ENCODE measurements at places on chromosomes 3 and 15. TPM values are rescaled to one million over a fixed set of nuclear protein-coding genes. Genes with fewer than 3 reads are reported as not detected.

The SLC28A1 gene
- total RNA-seq, result not detected

- no peak overlapping the region for H3K27ac ChIP-seq
- H3K4me3 ChIP-seq, result no peak overlapping the region
- DNase-seq, result no peak
- no peaks in the 10 kb centered on the region for H3K27me3 ChIP-seq
- H3K36me3 ChIP-seq, result no peaks in the 10 kb centered on the region
Observed at GRCh38 chr3:101123081-101123480, 129.9 kb upstream of the ABI3BP start.

DNA sequence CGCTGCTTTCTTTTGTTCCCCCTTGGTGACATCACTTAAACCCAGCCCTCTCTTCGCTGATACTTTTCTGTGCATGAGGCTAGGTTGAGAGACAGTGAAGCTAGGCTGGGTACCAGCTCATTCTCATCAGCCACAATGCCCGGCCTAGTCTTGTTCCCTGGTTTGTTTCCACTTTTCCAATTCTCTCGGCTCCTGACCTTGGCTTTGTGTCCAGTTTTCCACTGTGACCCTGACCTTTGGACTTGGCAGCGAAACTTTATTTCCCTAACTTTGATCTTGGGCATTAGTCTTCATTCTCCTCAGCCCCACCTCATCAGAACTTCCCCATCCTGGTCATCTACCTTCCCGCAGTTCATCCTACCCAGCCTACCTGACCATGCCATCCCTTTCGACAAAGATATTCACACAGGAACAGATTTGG lies 908 bp upstream of the ADPGK start:
- peak overlapping the region; percentile 87 for H3K4me3 ChIP-seq
- H3K27me3 ChIP-seq, result no peaks in the 10 kb centered on the region
- H3K36me3 ChIP-seq, result no peaks in the 10 kb centered on the region

- H3K27me3 ChIP-seq, result peaks cover 3% of the 10 kb centered on the region
- H3K4me3 ChIP-seq, result no peak overlapping the region
- no peak overlapping the region for H3K27ac ChIP-seq
- H3K4me1 ChIP-seq, result no peaks in the 10 kb centered on the region
- no peak for DNase-seq
Observed at GRCh38 chr3:38986901-38987300, 64.8 kb downstream of the SCN11A start.

The SLC49A4 gene
- total RNA-seq, result 20.0 TPM

DNA sequence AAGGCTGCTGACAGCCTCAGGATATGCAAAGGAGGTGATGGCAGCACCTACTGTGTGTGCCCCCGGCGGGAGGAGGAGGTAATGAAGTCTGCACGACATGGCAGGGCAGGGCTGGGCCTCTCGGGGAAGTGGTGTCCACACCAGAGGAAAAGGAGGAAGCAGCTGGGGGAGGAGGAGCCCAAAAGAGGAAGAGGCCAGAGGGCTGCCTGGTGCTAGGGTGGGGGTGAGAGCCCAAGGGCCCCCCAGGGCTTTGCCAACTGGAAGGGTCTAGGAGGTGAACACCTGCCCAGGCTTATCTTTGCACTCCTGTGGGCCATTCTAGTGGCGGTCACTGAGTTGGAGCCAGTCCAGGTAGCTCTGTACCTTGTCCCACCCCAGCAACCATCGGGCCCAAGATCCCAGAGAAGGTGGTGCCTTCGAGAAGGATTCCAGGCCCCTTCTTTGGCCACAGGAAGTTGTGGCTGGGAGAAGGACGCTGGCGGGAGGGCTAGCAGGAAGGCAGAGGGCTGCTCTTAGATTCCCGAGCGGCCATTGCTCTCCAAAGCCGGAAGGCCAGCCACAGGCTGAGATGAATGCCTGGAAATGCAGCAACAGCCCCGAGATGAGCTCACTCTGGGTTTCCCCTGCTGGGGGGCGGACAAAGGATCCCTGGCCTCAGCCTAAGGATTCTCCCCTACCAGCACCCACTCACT lies 7.0 kb downstream of the GNAI2 start:
- peaks cover 36% of the 10 kb centered on the region for H3K4me1 ChIP-seq
- H3K27ac ChIP-seq, result peak overlapping the region; percentile 31
- H3K4me3 ChIP-seq, result no peak overlapping the region
- no peaks in the 10 kb centered on the region for H3K27me3 ChIP-seq
- no peak for DNase-seq

- DNase-seq, result peak; percentile 42
- peak overlapping the region; percentile 69 for H3K27ac ChIP-seq
- no peak overlapping the region for H3K4me3 ChIP-seq
- H3K4me1 ChIP-seq, result peaks cover 3% of the 10 kb centered on the region
- peaks cover 1% of the 10 kb centered on the region for H3K36me3 ChIP-seq
Observed at GRCh38 chr3:52385157-52385556, 59.7 kb downstream of the SEMA3G start.

DNA sequence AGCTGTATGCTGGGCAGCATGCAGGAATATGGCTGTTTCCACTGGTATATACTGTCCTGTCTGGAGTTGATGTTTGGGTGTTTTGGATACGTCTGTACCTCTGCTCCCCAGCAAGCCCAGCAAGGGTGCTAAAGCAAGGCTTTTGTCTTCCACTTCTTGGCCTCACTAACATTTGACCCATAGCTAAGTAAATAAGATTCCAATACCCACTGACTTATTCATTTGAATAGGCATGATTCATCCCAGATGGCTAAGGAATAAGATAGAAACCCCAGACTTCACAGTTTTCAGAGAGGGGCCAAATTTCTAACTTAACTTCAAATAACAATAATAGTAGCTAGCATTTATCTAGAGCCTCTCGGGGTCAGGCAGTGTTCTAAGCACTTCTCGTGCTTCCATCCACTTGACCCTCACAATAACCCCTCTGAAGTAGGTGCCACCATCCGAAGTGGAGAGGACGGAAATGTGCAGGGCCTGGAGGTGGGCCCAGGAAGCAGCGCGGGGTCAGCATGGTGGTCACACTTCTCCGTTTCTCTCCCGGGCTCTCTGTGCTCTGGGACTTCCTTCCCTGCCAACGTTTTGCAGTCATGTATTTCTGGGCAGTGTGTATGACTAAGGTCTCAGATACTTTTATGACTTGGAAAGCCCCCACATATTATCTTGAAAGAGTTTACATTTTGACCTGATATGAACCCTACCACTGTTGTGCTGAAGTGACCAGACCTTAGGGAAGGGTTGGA lies 39.3 kb downstream of the LRRK1 start:
- peaks cover 12% of the 10 kb centered on the region for H3K27me3 ChIP-seq
- H3K4me3 ChIP-seq, result no peak overlapping the region
- no peaks in the 10 kb centered on the region for H3K36me3 ChIP-seq
- H3K27ac ChIP-seq, result peak overlapping the region; percentile 38
- no peak for DNase-seq

The BTBD1 gene
- 38.7 TPM for total RNA-seq

- H3K4me1 ChIP-seq, result peaks cover 3% of the 10 kb centered on the region
- H3K4me3 ChIP-seq, result no peak overlapping the region
Observed at GRCh38 chr3:186366206-186366605, 4.2 kb upstream of the DGKG start.

Measured in progenitor cell of endocrine pancreas (in vitro differentiated cells).